ENCODE measurements at places on chromosomes 3 and 15. TPM values are rescaled to one million over a fixed set of nuclear protein-coding genes. Genes with fewer than 3 reads are reported as not detected.

Gene SHF
- total RNA-seq: 6.0 TPM

Gene PRR20G
- not detected for total RNA-seq

Gene ARGFX
- not detected for total RNA-seq

Gene NKTR
- total RNA-seq: 62.1 TPM

Gene OIP5
- total RNA-seq: 1.4 TPM

Gene SLC35G2
- 23.8 TPM for total RNA-seq

Gene FYTTD1
- 48.5 TPM for total RNA-seq

Gene MAP6D1
- total RNA-seq: 0.69 TPM

Gene FBXO40
- total RNA-seq: not detected

Gene PLOD2
- total RNA-seq: 99.7 TPM

Gene ZNF621
- total RNA-seq: 8.1 TPM

Gene EIF4G1
- total RNA-seq: 207 TPM

Gene WDR6
- total RNA-seq: 94.9 TPM

Gene CERS3
- total RNA-seq: not detected

Gene SGO1
- total RNA-seq: 1.2 TPM

Gene RTP3
- total RNA-seq: not detected

Gene LRRC58
- 13.0 TPM for total RNA-seq

Gene RAP2B
- 22.3 TPM for total RNA-seq
